ENCODE measurements at places on chromosomes 4 and X.
A peak's percentile ranks its signal among the peaks of the same experiment; 100 is the strongest.

GRCh38 chrX:153338836-153339235 is 4.9 kb downstream of the ZNF275 start:
- DNase-seq = peak; percentile 37

- DNase-seq = no peak
These were observed 30.6 kb upstream of the TBC1D1 start for GRCh38 chr4:37860266-37860665.

GRCh38 chr4:52743444-52744019 is 7.7 kb downstream of the ERVMER34-1 start:
- no peak for DNase-seq

DNA sequence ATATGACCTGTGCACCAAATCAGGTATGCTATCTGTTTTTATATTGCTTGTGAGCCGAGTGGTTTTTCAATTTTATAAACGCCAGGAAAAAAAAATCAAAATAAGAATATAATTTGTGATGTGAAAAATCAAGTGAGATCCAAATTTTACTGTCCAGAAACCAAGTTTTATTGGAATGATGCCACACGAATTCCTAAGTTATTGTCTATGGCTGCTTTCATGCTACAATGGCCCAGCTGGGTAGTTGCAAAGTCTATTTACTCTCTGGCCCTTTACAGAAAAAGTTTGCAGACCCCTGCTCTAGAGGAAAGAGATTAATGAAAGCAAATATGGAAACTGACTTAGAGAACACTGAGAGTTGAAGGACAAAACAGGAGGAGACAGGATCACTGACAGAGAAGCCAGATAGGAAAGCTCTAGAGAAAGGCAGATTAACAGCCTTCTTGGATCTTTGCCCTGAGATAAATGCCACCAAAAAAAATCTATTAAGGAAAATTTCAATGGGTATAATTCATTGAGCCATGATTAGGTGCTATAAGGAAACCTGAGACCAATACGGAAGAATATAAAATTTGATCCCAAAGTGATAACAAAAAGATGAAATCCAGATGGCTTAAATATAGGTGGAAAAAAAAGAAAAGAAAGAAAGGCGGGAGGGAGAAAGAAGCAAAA is 29.8 kb downstream of the PRSS12 start:
- DNase-seq = no peak

DNA sequence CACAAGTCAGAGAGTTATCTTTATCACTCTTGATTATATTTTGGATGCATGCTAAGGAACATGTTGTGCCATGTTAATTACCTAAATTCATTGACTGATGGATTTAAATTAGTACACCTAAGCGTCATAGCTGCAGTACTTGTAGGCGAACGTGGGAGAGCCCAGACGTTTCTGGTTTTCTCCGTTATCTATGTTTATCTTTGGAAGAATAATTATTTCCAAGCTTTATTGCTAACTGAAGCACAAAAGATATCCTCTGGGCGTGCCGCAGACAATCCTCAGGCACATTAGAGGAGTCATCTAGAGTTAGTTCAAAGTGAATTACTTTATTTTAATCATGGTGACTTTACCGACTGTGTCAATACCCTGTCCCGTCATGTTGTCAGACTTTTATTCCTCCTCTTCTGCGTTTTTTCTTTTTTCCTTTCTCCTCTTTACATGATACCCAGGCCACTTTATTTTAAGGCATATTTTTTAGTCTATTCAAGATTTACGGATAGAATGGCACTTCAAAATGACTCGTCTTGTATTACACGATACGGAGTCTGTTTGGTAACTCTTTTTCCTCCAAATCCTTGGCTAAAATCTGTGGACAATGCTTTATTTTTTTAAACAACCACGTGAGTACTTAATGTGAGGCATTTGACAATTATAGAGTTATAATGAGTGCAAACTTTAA is 632.0 kb upstream of the TENM3 start:
- no peak for DNase-seq

- DNase-seq = no peak
These were observed 115.2 kb upstream of the LNX1 start for GRCh38 chr4:53706422-53707032.

All from CD4-positive, CD25-positive, alpha-beta regulatory T cell (primary cell).